DND-41 (cell line): ENCODE measurements at places on chromosomes 11 and 22.
A peak's percentile ranks its signal among the peaks of the same experiment; 100 is the strongest.

DNA sequence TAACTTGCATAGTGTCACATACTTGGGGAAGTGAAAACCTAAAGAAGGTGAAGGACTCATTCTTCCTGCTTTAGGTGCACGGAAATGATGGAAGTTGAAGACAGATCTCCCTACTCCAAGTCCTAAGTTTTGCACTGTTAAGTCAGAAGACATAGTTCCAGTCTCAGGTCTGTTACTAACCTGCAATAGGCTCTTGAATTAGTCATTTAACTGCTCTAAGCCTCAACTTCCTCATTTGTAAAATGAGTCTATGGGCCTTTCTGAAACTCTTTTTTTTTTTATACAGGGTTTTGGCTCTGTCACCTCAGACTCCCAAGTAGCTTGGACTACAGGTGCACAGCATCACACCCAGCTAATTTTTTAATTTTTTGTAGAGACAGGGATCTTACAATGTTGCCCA lies 30.8 kb upstream of the POU2AF1 start:
- no peak for DNase-seq

DNA sequence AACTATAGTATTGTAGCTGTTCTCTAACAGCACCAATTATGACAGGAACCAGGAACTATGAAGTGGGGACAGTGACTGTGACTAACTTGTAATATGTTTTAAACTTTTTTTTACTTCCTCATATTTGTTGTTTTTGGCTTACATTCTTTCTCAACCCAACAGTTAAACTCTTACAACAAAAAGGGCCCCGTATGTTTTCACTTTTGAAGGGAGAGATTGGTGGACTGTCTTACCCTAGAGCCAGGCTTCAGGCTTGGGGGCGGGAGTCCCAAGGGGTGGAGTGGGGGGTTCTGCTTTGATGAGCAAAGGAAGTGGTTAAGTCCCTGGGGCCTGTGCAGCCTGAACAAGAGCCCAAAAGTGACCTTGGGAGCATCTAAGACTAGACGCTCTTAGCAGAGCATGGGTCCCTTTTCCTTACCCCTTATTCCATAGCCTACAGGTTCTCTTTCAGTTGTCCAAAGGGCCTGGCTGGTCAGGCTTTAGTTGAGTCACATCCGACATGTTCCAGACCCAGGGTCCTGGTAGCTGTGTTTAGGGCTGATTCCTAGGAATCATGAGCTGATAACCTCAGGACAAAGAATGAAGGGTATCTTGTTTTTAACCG lies 38.8 kb downstream of the STIM1 start:
- peak; percentile 90 for DNase-seq

GRCh38 chr11:128893578-128894285 lies 2.6 kb downstream of the KCNJ5 start:
- no peak for DNase-seq

DNA sequence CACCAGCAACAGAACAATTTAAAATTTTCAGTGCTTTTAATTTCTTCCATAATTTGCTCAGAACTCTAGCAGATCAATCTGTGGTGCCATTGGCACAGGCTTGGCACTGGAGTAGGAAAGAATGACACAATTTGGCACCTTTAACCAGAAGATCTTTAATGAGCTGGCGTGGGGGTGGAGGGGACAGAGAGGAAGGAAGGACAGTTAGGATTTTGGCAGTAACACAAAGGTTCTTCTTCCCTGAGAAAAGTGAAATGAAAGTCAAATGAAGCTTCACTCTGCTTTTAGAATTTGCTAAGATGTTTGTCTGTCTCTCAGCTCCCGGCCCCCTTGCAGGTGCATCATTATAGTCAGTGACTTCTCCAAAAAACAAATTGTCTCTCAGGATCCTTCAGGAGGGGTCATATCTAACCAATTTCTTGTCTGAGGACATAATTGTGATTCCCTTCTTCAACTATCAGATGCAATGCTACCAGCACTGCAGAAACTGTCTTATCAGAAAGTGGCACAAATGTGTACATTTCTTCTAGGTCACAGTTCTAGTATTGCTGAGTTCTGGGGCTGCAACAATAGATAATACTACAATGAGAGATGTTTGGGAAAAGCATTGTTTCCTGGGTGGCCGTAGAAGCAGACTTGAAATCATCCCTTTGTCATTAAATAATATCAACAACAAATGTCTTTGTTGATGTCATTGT lies 66.8 kb downstream of the CSTPP1 start:
- no peak for DNase-seq

DNA sequence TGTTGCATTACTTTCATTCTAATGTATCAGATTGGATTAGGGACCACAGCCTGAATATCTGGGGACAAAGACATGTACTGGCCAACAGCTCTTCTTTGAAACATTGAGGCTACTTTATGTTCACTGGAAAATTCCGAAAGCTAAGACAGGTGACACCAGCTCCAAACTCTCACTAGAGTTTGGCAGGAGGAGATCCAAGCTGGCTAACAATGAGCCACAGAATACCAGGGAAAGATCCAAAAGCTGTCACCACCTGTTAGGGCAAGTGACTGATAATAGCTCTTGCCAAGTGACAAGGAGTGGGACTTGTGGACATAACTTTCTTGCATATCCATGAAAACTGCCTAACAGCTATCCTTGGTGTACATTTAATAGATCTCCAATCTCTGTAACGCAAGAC lies 333.3 kb downstream of the TTC28 start:
- no peak for DNase-seq

GRCh38 chr11:8631395-8632118 lies 37.5 kb upstream of the STK33 start:
- DNase-seq: no peak

DNA sequence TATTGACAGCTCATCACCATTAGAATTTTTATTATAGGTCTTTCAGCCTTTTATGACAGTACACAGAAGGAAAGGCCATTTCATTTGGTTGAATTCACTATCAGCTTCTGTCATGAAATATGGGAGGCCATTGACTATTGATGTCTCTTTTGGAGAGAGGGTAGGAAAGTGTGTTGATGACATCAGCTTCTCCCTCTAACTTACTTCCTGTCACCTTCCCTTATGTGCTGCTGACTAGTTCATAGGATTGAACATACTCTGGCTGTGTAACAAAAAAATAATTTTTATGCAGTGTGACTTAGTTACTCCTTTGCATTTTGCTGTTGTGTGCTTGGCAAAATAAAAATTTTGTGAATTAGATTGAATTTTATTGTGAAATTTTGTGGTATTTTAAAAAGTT lies 769.2 kb downstream of the METTL15 start:
- DNase-seq: no peak

DNA sequence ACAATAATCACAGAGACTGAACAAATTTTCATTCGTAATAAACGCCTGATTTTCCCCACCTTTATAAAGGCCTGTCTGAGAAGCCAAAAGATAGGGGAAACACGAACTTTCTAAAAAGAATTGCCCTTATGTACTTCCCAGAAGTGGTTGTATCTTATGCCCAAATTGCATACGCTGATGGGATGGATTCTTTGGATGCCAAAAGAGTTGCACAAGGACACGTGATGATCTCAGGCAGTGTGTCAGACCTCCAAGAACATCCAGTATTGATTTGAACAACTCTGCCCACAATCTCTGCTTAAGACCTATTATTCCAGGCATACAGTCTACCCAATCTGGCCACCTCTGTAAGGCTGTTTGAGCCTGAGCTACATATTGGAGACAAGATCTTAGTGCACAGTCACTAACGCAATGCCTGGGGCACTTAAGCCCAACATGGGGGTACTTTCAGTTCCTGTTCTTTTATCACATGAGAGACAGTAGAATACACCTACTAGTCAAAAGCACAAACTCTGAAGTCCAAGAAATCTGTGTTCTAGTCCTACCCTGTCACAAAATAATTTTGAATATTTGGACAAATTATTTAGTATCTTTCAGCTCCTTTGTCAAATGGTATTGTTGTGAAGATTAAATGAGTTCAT lies 38.9 kb downstream of the OR10A6 start:
- DNase-seq: no peak

- no peak for DNase-seq
Measured at GRCh38 chr22:35914665-35915476, 113.8 kb downstream of the RBFOX2 start.

- DNase-seq: no peak
Measured at GRCh38 chr11:34344768-34345539, 12.9 kb downstream of the ABTB2 start.

- no peak for DNase-seq
Measured at GRCh38 chr11:33534575-33534974, 166.1 kb downstream of the C11orf91 start.

GRCh38 chr22:38467904-38468442 lies at the start of gene KDELR3:
Gene KDELR3 (plus strand): TSS chr22:38468096. CDS start chr22:38468234, 138 bp downstream.
- no peak for DNase-seq

GRCh38 chr11:93513772-93514171 lies 29.4 kb downstream of the SMCO4 start:
- DNase-seq: no peak

- no peak for DNase-seq
Measured at GRCh38 chr11:20754933-20755332, 85.5 kb downstream of the NELL1 start.

GRCh38 chr22:49944399-49944891 lies 16.1 kb upstream of the PIM3 start:
- no peak for DNase-seq

GRCh38 chr22:29328055-29328454 lies 12.6 kb upstream of the RASL10A start:
- DNase-seq: no peak

DNA sequence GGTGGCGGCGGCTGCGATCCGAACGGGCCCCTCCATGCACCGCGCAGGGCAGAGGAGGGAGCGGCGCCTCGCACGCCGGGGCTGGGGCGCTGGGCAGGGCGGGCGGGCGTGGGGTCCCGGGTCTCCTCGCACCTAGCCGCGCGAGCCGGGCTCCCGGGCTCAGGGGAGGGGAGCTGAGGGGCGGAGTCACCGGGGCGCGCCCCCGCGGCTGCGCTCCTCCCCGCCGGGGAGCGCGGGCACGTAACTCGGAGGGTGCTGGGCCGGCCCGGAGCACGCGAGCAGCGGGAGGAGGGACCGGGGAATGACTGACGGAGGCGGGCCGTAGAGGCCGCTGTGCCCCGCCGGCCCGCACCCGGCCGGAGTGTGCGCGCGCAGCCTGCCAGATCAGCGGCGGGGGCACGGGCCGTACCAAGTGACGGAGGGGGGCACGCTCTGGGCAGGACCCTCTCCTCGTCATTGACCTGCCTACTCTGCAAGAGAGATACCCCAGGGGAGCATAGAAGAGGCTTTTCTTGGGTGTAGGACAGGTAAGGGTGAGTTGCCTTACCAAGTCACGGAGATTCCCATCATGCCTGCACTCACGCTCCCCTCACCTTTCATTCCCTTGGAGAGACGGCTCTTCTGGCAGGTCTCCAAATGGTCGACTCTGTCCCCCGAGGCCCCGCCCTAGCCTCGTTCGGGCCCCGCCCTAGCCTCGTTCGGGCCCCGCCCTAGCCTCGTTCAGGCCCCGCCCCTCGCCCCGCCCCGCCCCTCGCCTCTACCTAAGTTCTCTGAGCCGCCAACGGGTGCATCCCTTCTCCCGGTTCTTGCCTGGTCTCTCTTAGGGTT lies at the start of gene CDON:
TSS of gene CDON (minus strand) at position 188 of the 828 bp plus-strand sequence. CDS start 39,390 bp downstream, outside the sequence.
- DNase-seq: peak; percentile 90

GRCh38 chr11:119664063-119664572 lies 64.9 kb downstream of the NECTIN1 start:
- DNase-seq: no peak

DNA sequence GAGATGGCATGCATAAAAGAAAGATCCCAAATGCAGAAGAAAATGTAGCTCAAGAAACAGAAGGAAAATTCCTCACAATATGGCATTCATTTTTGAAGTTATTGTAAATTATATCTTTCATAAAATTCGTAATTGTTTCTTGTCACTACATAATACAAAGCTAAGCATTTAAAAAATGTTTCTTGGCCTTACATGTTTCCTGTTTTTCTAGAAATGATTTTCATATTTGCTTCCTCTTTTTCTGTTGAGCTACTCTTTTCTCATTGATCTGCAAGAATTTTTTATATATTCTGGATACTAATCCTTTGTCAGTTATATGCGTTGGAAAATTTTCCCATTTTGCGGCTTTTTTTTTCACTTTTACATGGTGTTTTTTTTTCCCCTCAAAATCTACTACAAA lies 48.0 kb downstream of the ENTHD1 start:
- no peak for DNase-seq

- DNase-seq: no peak
Measured at GRCh38 chr11:132590986-132591385, 941.3 kb downstream of the OPCML start.

GRCh38 chr11:60932605-60933356 lies 8.5 kb downstream of the TMEM132A start:
- no peak for DNase-seq

DNA sequence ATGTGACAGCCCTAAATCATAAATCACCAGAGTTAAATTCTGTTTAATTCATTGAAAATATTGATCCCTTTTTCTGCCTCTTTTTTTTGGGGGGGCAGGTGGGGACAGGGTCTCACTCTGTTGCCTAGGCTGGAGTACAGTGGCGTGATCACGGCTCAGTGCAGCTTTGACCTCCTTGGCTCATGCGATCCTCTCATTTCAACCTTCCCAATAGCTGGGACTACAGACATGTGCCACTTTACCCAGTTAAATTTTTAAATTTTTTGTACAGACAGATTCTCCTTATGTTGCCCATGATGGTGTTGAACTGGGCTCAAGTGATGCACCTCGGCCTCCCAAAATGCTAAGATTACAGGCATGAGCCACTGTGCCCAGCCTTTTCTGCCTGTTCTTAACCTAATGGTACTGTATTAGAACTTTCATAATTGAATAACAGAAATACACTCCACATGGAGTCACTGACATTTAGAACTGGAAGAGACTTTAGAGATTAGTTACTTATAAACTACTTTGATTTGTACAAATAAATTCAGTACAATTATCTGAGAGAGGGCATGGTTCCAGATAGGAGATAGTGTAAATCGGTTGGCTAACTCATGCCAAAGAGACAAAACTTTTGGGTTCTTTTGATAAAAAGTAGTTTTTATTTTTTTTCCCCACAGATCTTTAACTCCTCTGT lies 76.4 kb upstream of the PRODH start:
- no peak for DNase-seq

DNA sequence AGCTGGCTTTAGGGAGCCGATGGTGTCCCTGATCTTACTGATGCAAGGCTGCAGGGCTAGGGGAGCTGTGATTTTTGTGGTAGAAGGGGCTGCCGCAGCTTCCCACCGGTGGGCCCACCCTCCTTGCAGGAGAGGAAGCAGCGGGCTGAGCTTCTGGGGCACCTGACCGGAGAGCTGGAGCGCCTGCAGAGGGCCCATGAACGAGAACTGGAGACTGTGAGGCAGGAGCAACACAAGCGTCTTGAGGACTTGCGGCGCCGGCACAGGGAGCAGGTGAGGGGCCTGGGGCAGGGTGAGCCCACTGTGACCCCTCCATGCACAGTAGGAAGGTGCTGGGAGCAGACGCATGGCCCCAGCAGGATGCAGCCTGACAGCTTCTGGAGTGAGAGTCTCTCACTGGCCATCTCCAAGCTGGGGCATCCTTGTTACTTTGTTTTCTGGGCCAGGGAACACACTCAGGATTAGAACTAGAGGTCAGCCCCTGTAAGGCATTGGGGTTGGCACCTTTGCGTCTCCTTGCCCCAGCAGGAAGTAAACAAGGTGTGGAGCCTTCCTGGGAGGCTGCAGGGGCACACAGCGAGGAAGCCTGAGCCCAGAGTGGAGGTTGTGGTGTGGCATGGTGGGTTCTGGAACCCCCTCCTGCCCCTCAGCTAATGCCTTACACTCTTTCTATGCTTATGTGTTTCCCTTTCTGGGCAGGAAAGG lies 66.7 kb downstream of the CEP164 start:
- no peak for DNase-seq

GRCh38 chr22:36512991-36513390 lies 6.2 kb upstream of the FOXRED2 start:
- no peak for DNase-seq

GRCh38 chr11:74092425-74092824 lies 78.4 kb downstream of the C2CD3 start:
- no peak for DNase-seq

GRCh38 chr11:33530815-33531214 lies 169.8 kb downstream of the C11orf91 start:
- DNase-seq: no peak
